CD4-positive, alpha-beta T cell treated with Interleukin-12 subunit alpha and Interleukin-12 subunit beta, for 1 hour (primary cell): ENCODE measurements at places on chromosomes 1 and 21.

DNA sequence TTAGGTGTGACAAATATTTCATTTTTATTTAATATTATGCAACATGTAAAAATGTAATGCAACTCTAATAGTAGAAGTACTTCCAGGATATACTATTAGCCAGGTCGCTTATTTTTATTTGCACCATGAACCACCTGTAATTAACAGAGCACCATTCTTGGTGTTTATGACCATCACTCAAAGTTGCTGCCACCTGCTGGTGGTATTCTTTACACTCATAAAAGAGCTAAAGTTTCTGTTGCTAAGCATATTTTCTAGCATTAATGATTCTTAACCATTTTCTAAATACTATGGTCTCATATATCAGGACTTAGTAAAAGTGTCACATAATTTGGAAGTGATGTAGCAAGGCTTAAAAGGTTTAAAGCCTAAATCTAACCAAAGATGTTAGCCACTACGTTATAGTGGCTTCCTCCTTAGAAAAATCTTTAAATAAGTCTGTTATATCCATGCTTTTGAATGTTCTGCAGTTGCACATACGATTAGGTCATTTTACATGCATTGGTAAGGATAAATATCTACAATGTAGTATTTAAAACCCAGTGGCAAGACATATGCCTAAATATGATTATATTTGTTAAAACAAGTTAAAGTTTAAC lies 244.5 kb downstream of the NEGR1 start:
- no peak for DNase-seq

GRCh38 chr1:12477936-12478611 lies 139.9 kb downstream of the DHRS3 start:
- DNase-seq, result no peak

GRCh38 chr1:23419180-23419579 lies 5.4 kb downstream of the TCEA3 start:
- DNase-seq, result no peak

DNA sequence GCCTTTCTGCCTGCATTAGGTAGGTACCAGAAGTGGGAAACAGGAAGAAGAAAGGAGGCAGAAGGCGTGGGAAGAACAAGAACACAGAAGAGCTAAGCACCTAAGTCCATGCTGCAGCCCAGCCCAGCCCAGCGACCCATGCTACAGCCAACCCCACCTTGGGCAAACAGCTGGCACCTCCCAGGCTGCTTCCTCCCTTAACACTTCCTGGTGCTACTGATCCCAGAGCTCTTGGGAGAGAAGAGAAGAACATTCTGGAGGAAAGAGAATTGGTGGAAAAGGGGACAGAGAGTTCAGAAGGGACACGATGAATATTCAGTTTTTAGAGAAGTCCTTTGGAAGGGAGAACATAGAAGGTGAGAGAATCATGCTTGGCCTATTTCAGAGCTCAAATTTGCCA lies 28.5 kb downstream of the PLEKHA6 start:
- DNase-seq, result no peak

DNA sequence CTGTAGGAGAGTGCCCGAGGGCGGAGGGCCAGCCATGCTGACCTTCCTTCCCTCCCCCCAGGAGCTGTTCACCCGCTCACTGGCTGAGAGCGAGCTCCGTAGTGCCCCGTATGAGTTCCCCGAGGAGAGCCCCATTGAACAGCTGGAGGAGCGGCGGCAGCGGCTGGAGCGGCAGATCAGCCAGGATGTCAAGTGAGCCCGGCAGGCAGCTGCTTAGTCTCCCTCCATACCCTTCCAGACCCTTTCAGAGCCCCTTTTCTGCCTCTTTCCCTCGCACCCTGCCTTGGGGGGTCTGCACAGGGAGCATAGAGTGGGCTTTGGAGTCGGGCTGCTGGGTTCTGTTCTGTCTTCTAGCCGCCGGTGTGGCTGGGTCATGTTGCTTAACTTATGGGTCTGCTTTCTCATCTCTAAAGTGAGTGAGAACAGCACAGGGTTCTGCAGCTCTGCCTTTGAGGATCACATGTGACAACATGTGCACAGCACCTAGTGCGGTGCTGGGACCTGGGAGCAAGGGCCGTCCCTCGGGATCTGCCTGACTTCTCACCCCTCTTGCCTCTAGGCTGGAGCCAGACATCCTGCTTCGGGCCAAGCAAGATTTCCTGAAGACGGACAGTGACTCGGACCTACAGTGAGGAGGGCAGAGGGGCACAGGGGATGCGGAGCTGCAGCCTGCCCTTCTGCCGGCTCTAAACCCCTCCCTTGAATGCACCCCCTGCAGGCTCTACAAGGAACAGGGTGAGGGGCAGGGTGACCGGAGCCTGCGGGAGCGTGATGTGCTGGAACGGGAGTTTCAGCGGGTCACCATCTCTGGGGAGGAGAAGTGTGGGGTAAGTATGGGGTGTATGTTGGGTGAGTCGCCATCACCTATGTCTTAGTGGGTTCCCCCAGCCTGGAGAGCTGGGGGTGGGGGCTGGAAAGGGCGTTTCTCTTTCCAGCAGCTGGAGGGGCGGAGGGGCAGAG lies 6.2 kb downstream of the AMPD2 start:
- DNase-seq, result no peak

- DNase-seq, result no peak
Measured at GRCh38 chr1:191134796-191135195, 657.1 kb upstream of the BRINP3 start.

- DNase-seq, result no peak
Measured at GRCh38 chr1:198725090-198725489, 86.2 kb downstream of the PTPRC start.
